ENCODE measurements at places on chromosomes 13 and 19.

DNA sequence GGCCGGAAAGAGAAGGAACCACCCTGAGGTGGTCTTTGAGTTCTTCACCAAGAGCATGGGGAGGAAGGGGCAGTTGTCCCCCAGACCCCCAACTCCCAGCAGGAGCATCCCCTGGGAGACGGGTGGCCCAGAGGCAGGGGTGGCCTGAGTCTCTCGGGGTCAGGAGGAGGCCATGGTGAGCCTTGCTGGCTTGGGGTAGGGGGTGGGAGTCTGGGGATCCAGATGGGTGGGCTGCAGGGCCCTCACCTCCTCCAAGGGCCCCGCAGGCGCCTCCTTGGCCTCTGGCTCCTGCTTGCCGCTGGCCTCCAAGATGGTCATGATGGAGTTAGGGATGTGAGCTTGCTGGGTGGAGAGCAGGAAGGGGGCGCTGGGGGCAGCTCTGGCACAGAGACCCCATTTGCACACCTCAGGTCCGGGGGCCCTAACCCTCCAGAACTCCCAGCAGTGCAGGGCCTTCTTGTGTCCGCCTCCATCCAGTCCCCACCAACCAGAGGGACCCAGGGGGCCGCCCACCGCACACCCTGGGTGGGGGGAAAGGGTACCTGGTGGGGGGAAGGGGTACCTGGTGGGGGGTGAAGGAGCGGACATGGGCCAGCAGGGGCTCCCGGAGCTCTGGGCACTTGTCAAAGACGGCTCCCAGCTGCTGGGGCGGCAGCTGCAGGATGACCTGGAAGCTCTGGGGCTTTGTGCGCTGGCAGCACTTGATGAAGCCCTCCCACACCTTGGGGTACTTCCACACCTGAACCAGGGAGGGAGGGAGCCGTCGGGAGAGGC, 1.3 kb upstream of the RSPH6A start:
- DNase-seq, result no peak

GRCh38 chr19:9362905-9363304, at the start of gene ZNF177:
Gene ZNF177, plus strand, starts transcription at chr19:9363013. Its CDS starts 15,299 bp downstream, at chr19:9378312.
- no peak for DNase-seq

DNA sequence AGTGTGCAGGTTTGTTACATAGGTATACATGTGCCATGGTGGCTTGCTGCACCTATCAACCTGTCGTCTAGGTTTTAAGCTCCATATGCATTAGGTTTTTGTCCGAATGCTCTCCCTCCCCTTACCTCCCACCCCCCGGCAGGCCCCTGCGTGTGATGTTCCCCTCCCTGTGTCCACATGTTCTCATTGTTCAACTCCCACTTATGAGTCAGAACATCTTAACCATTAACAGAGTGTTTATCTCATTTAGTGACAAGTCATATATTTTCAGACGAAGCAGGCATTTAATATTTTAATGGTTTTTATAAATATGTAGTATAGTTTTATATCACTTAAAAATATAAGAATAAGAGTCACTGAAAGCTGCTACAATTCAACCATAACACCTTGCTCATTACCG, 780.5 kb upstream of the ARGLU1 start:
- no peak for DNase-seq

- DNase-seq, result peak; percentile 60
Observed at GRCh38 chr19:46609511-46610412, 8.6 kb downstream of the CALM3 start.

DNA sequence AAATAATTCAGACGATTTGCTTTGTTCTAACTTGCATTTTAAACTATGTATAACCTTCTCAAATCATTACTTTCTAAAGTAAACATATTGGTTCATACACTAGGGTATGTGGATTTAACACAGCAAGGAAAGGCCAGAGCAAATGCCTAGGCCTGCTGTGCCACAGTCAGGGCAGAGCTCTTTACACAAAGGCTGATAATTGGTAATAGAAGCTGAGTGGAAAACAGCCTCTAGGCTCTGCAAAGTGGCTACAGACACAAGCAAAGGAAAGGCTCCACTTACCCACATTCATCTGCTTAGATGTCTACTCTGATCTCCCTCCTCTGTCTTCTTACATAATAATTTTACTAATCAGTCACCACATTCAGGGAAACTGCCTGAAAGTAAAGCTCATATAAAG, 382.9 kb downstream of the OLFM4 start:
- DNase-seq, result no peak

DNA sequence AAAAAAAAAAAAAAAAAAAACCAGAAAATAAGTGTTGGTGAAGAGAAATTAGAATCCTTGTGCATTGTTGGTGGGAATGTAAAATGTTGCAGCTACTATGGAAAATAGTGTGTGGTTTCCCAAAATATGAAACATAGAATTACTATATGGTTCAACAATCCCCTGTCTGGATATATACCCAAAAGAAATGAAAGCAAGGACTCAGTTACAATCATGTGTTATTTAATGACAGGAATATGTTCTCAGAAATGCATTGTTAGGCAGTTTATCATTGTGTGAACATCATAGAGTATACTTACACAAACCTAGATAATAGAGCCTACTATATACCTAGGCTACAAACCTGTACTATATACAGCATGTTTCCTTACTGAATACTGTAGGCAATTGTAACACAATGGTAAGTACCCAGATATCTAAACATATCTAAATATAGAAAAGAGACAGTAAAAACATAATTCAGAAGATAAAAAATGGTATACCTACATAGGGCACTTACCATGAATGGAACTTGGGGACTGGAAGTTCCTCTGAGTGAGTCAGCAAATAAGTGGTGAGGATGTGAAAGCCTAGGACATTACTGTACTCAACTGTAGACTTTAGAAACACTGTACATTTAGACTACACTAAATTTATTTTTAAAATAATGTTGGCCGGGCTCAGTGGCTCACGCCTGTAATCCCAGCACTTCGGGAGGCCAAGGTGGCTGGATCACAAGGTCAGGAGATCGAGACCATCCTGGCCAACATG, 25.7 kb upstream of the SLC7A1 start:
- DNase-seq, result no peak

GRCh38 chr19:20414120-20414519, 151.5 kb downstream of the ZNF737 start:
- DNase-seq, result no peak

GRCh38 chr13:65302691-65303090, 1927.4 kb downstream of the PCDH9 start:
- no peak for DNase-seq

- DNase-seq, result no peak
Observed at GRCh38 chr13:94352057-94352456, 127.4 kb downstream of the DCT start.

- DNase-seq, result no peak
Observed at GRCh38 chr13:91158017-91158395, 189.5 kb upstream of the MIR17HG start.

GRCh38 chr19:49555600-49556411, 24.6 kb downstream of the NOSIP start:
- DNase-seq, result peak; percentile 89

DNA sequence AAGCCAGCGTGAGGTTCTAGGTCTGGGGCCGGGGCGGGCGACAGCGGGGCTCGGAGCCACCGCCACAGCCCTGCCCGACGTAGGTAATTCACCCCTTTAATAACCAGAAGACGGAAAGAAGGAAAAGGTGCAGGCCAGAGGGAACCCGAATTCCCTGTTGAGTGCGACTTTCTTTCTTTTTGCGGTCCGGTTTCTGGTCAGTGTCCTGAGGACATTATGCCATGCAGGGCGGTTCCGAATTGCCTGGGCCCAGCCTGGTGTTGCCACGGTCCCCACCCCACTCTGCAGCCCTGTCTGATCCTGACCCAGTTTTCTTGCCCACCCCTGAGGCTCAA, 18.4 kb upstream of the TFDP1 start:
- no peak for DNase-seq

DNA sequence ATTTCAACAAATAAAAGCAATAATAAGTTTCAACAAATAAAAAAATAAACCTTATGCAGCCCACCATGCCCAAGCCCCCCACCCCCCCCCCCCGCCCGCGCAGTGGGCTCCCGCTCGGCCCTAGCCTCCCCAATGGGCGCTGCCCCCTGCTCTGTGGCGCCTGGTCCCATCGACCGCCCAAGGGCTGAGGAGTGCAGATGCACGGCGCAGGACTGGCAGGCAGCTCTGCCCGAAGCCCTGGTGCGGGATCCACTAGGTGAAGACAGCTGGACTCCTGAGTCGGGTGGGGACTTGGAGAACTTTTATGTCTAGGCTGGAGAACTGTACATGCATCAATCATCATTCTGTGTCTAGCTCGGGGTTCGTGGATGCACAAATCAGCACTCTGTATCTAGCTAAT, 779.6 kb downstream of the DACH1 start:
- DNase-seq, result no peak

DNA sequence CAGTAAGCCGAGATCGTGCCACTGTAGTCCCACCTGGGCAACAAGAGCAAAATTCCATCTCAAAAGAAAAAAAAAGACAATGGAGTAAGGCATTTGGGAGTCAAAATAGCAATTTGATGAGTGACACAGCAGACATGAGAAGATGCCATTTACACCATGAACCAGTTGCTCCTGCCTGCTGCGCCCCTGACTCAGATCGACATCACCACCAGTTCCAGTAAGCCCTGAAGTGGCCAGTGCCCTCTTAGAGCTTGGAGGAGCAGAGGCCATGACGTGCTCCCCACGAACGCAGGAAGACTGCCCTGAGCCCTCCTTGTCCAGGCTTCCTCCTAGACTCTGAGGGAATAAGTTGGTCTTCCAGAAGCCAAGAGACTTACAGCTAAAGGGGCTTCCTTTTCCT, 339.2 kb downstream of the MYO16 start:
- no peak for DNase-seq

GRCh38 chr13:83878691-83879430, 3.4 kb downstream of the SLITRK1 start:
- no peak for DNase-seq

DNA sequence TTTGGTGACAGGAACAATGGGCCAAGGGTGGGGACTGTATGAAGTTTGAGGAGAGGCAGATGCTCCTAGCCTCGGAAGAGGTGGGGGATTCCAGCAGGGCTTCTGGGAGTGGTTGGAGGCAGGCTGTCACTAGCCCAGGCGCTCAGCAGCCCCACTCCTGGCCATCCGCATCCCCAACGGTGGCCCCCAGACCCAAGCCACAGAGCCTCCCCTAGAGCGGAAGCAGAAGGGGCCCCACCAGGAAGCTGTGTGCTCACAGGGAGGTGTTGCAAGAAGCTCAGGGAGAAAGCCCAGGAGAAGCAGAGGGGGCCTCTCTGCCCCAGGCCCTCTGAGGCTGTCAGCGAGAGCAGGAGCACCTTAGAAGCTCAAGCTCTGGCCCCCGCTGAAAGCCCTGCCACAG, 8.3 kb downstream of the PRAM1 start:
- DNase-seq, result no peak

GRCh38 chr13:94210816-94211215, 268.7 kb downstream of the DCT start:
- DNase-seq, result no peak

- DNase-seq, result no peak
Observed at GRCh38 chr19:44741841-44742329, 6.6 kb upstream of the BCL3 start.

GRCh38 chr13:76210262-76210661, 574.1 kb downstream of the LMO7 start:
- DNase-seq, result no peak

DNA sequence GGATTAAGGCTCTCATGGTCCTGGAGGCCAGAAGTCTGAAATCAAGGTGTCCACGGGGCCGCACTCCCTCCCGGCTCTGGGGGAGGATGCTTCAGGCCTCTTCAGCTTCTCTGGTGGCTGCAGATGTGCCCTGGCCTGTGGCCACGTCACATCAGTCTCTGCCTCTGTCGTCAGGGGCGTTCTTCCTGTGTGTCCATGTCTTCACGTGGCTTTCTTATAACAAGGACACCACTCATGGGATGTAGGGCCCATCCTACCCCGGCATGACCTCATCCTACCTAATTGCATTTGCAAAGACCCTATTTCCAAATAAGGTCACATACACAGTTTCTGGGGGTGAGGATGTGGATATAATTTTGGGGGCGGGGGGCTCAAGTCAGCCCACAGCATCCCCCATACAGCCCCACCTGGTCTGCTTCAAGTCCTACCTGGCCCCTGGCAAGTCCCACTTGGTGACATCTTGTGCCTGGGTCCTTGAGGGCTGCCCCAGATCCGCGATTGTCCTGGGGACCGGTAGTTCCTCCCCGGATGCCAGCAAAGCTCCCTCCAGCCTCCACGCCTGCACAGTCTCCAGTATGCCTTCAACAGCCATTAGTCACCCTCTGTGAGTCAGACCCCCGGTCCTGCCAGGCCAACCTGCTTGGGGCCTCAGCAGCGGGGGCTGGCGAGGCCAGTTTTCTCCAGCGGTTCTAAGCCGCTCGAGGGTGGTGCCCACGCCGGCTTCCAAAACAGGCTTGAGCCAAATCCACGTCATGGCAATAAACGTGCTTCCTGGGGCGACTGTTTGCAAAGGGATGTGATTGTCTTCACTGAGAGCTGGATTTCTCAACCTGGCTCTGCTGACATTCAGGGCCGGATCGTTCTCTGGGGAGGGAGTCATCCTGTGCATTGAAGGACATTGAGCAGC, 32.2 kb downstream of the MYO9B start:
- no peak for DNase-seq

Data from activated effector memory CD4-positive, alpha-beta T cell treated with anti-CD3 and anti-CD28 coated beads, Interleukin-2, amount 50 U/mL, for 16 hours (primary cell).